ENCODE measurements at places on chromosomes 16 and 17. TPM values are rescaled to one million over a fixed set of nuclear protein-coding genes. Genes with fewer than 3 reads are reported as not detected.
A peak's percentile ranks its signal among the peaks of the same experiment; 100 is the strongest.

DNA sequence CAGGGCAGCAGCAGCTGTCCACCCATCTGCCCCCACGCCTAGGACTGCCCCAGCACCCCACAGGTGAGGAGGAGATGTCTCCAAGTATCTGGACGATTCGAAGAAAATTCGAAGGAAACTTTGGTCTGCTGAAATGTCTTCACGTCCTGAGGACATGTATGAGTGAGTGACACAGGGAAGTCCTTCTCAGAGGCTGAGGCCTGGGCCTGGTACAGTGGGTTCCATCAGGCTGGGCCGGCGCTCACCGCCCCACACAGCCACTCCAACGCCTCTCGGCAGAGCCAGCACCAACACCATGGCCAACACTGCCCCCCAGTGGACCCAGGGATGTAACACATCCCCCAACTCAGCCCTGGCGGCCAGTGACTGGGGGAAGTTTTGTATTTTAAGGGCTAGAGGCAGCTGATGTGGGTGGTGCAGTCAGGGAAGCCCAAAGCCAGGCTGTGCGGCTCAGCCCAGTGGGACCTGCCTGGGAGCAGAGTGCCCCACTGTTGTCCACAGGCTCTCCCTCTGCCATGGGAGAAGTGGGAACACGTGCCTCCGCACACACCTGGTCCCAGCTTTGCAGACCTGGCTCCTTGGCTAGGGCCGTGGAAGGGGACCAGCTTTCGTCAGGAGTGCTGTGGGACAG, 55.8 kb upstream of the FASN start:
- DNase-seq = peak; percentile 83

The PRAC2 gene
- total RNA-seq = not detected

DNA sequence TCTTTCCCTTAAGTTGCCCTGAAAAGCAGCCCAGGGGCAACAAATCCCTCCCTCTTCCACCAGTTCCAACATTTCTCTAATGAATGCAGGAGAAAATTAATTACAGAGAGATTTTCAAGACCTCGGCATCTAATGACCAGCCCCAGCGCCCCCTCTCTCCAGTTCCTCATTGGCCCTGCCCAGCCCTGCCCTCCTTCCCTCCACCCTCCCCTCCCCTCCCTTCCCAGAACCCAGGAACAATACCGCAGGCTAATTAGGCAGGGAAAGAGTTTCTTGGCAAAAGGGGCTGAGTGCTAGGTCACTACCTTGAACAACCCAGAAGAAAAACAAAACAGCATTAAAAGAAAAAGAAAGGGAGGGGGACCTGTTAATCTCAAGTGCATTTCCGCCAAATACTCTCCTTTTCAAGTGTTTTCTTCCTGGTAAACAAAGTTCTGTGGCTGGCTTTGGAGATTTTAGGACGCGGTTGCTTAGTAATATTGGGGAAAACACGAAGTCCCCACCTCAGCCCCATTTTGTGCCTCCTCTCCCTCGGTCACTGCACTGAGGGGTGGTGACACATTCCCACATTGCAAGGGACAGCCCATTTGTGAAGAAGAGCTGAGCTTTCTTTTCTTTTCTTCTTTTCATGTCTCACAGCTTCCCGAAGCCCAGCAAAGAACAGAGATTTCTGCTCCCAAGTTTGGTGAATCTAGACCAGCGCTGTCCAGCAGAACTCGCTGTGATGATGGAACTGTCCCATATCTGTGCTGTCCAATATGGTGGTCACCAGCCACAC, 215.4 kb downstream of the SOX9 start:
- DNase-seq = no peak

DNA sequence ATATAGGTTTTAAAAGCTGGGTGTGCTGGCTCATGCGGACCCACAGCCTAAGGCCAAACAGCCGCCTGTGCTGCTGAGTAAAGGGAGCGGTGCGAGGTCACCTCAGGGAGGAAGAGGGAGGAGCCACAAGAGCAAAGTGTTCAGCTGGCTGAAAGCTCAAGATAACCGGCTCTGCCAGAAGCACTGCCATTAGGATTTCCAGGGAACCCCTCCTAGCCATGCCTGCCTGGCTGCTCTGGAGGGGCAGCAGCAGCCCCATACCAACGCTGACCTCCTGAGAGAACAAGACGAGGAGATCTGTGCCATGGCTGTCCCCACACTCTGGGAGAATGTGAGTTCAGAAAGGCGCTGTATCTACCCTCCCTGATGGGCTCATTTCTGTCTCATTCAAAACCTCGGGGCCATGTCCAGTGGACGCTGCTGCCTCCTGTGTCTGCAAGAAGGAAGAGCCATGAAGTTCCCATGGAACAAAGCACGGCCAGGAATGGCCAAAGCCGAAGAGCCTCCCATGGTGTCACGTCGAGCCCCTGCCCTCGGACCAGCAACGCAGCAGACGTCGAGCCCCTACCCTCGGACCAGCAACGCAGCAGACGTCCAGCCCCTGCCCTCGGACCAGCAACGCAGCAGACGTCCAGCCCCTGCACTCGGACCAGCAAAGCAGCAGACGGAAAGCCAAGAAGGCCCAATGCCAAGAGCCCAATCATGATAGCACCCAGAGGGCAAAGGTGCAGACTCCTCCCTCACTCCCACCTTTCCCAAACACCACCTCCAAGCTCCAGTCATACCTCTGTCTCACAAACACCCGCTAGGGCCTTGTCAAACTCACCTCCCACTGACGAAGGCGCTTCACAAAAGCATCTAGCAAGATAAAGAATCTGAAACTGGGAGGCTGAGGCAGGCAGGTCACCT, 107.0 kb downstream of the ANKRD11 start:
- no peak for DNase-seq

- no peak for DNase-seq
These were observed 64.6 kb downstream of the MAP2K4 start for GRCh38 chr17:12085076-12085949.

The MRM3 gene
- 17.0 TPM for total RNA-seq

The GNG13 gene
- total RNA-seq = not detected

DNA sequence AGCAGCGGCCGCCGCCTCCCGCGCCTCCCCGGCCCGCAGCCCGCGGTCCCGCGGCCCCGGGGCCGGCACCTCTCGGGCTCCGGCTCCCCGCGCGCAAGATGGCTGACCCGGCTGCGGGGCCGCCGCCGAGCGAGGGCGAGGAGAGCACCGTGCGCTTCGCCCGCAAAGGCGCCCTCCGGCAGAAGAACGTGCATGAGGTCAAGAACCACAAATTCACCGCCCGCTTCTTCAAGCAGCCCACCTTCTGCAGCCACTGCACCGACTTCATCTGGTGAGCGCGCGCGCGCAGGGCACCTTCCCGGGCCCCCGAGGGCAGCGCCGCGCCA, 258 bp downstream of the PRKCB start:
- DNase-seq = no peak

- no peak for DNase-seq
These were observed 56.8 kb downstream of the BEAN1 start for GRCh38 chr16:66483689-66484452.

The USP43 gene
- not detected for total RNA-seq

Data from ascending aorta (tissue), 2 donors.